Progenitor cell of endocrine pancreas (in vitro differentiated cells): ENCODE measurements at places on chromosomes 1 and 21.
A peak's percentile ranks its signal among the peaks of the same experiment; 100 is the strongest.

DNA sequence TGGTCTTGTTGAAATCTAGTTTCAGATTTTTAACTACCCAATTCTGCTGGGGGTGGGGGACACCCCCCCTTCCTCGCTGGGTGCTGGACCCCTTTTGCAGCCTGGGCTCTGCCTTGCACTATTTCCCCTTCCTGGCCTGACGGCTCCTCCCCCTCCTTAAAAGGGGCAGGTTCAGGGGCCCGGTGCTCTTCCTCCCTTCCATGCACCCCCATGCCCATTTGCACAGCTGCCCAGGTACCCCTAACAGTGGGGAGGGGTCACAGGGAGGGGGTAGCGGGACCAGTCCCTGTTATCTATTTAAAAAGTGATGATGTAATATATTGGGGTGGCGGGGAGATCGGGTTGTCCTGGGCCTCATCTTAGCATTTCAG, 15.3 kb downstream of the ZBTB7B start:
- DNase-seq: no peak

DNA sequence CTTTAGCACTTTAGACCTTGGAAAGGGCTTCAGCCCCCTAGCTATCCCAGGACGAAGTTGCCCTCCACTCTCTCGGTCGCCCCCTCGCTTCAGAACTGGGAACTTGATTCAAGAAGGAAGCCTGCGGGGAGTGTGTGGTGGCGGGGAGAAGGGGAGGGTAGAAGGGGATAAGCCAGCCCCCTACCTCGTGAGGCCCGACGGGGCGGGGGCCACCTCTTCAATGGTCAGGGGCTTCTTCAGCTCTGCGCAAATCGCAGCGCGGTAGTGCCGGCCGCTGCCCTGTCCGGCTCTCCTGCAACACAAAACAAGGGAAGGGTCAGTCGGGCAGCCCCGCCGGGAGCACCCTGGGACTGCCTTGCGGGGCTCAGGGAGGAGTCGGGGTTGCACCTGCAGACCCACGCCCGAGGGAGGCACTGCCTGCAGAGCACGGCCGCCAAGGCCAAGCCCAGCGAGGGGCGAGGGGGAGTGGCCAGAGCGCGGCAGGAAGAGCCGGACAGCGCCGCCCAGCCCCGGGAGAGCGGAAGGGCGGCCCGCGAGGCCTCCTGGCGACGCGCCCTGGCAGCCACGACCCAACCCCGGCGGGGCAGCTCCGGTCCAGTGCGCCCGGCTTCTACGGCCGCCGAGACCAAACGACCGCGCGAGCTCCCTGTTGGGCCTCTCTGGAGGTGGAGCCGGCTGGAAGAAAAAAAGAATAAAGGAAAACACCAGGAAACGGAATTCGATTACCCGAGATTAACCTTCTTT, 56.2 kb upstream of the RASAL2 start:
- DNase-seq: peak; percentile 68

DNA sequence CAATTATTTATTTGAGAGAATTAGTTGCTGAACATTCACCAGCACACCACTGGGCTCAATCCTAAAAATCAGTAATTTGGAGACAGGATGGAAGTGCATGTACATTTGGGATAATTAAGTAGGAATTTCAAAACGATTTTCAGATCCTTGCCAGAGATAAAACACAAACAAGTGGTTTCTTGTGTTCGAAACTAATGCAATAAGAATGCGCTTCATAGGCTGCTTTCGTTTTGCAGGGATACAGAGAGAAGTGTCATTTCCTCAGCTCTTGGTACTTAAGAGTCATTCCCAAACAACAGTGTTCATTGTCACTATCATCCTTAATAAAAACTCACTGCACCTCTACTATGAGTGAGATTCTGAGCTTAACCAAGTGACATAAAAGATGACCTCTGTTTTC, 20.6 kb upstream of the USP24 start:
- DNase-seq: no peak

DNA sequence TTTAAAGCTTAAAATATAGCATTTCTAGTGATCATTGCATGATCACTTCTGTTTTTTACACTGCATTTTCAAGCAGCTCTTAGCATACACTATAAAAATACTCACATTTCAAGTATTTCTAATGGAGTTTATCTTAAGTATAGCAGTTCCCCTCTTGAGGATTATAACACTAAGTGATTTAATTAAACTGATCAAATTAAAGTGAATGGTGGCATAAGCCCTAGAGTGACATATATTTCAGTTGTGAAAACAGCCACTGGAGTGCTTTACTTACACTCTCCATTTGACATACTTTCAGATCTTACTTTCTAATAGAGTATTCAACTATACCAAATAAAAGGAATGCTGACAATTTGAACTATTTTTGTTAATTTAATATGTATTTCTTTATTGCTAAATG, 623.3 kb upstream of the TMPRSS15 start:
- DNase-seq: no peak

GRCh38 chr1:17764591-17764990, 9.5 kb downstream of the ACTL8 start:
- no peak for DNase-seq

DNA sequence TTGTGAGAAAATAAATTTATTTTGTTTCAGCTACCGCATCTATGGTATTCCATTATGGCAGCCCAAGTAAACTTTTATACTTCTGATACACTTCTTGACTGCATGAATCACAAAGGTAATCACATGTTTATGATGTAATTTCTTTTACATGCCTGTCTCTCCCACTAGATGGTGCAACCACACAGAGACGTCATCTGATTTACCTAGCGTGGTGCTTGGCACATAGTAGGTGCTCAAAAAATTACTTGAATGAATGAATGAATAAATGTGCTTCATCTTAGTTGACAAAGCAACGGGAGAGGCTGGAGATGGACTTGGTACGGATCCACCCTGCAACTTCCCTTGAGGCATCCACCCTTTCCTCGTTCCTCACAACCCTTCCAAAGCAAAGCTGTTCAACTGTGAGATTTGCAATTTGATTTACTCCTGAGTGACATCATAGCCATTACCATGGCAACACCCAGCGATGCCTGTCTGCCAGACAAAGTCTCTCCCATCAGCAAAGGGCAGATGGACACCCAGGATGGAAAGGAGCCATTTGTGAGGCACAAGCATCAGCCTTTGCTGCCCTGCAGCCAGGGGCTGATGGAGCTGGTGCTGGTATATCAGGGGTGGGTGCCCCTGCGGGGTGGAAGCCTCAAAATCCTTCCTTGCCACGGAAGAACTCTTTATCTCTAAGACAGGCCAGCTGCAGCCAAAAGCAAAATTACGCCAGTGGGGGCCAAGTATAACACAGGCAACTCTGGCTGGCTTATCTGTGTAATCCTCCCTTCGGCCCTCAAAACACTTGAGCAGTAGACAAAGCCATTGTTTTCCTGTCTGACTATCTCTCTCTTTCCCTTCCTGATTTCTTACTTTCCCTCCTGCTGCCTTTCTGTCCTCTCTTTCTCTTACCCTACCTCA, 18.9 kb upstream of the VWA5B1 start:
- DNase-seq: no peak

- DNase-seq: no peak
Measured at GRCh38 chr1:206666954-206667665, 17.6 kb upstream of the MAPKAPK2 start.

DNA sequence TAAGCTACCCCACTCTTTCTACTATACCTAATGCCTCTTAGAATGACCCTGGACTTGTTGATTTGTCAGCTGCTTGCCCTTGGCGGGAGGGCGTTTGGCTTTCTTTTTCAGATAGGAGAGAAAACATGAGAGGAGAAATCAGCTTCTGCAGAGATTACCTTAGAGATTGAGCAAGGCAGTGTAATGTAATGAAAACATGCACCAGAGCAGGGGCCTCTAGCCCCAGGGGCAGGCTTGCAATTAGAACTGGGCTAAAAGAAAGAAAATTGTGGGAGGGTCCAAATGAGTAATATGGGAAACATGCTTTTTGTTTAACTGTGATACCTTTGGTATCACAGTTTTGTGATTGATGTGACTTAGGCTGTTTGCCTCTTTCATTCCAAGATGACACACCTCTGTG, 89.7 kb downstream of the PBX1 start:
- no peak for DNase-seq

DNA sequence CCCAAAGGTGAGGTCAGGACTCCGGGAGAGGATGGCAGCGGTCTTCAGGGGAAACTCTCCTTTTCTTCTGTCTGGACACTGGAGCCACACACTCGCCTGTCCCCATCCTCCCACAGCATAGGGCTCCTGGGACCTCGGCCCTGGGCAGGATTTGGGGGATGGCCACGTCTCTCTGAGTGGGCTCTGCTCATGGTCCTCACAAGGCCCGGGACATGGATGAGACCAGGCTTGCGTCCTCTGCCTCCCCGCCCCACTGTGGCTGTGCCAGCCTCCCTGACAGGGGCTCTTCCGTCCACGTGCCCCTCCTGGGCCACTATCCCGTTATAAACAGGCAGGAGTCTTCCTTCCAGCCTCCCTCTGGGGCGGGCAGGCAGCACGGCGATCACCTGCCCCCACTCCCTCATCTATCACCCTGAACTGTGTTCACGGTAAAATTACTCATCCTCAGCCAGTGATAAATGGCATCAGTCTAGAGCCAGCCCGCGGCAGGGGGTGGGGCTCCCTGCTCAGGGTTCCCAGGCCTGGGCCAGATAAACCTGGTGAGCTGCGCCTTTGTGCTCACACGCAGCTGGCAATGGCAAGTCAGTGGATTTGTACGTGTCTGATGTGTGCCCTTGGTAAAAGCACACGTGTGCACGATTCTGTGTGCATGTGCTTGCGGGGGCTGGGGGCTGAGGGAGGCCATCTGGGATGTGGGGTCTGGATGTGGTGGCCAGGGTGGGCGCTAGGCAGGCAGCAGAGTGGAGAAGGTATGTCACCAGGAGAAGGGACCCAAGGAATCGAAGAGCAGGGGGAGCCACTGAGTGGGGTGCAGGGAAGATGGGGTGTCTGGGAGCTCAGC, 12.6 kb upstream of the SAMD11 start:
- peak; percentile 13 for DNase-seq

DNA sequence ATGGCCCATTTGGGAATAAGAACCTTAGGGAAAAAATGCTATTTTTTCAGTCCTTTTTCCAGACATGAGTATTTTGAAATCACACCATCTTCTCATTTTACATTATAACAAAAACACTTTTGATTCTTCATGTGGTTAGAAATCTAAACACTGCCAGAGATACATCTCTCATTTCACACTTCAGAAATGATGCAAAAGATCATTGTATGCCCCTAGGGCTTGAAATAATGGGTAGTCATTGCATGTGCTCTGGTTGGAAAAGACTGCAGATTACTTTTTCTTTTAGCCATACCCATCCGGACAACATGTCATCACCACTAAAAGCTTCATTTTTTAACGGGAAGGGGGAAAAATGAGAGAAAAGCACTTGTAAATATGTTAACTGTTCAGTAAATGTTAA, 1152.2 kb upstream of the ADGRL4 start:
- no peak for DNase-seq

- no peak for DNase-seq
Measured at GRCh38 chr1:36217670-36218069, 6.6 kb upstream of the THRAP3 start.

DNA sequence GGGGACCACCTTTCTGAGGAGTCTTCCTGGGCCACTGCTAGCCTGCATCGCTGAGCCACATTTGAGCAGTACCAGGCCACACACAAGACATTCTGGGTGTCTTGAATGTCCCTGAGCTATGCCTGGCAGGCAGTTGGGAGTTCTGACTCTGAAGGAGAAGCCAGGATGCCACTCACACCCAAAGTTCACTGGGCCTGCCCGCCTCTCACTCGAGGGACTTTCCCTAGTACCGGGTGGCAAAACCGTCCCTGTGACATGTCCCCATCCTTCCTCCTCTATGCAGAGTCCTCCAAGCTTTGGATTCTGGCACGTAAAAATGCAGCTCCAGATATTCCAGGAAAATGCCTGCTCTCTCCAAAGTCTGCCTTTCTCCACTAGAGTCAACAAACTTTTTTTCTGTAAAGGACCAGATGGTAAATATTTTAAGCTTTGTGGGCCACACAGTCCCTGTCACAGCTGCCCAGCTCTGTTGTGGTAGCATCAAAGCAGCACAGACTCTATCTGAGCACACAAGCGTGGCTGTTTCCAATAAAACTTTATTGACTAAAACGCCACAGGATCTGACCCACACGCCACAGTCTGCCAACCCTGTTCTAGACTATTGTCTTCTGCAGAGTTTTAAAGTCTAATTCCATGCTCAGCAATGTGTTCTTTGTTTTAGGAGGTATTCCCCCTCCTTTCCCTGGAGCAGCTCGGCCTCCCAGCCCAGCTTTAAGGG, 19.2 kb upstream of the GUCA2B start:
- no peak for DNase-seq

- no peak for DNase-seq
Measured at GRCh38 chr1:29050166-29050565, 73.5 kb downstream of the TMEM200B start.

- DNase-seq: no peak
Measured at GRCh38 chr1:203554071-203554470, 60.1 kb downstream of the OPTC start.

GRCh38 chr1:178344513-178345091, 152.2 kb downstream of the CLEC20A start:
- no peak for DNase-seq

DNA sequence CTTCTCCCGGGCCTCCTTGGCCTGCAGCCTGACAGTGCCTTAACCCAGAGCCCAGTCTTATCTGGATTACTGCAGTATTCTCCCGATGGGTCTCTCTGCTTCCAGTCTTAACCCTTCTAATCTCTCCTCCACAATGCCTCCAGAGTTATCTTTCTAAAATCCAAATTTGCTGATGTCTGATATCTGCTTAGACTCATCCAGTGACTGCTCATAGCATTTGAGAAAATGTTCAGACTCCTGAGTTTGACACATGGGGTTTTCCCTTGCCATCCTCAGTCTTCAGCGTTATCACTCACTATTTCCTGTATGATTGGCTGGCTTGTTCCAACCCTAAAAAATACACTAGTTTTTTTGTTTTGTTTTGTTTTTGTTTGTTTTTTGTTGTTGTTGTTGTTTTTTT, 102.0 kb downstream of the FMN2 start:
- no peak for DNase-seq

DNA sequence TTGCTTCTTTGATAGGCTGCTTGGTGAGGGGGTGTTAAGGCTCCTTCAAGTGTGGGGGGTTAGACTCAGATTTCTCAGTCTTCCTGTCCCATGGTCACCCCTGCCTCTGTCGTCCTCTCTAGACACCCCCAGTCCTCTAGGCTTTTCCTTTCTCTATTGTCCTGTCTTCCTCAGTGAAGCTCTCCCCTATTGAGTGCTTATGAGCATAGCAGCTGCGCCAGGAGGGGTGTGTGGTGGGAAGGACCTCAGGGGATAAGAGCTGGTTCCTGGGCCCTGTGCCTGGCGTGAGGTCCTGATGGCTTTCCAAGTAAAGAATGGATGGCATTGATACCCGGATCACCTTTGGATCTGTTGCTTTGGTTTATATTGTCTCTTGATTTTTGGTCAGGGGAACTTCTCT, 69.1 kb downstream of the DIP2A start:
- no peak for DNase-seq

- no peak for DNase-seq
Measured at GRCh38 chr21:17613242-17613676, 558 bp upstream of the BTG3 start.

GRCh38 chr1:219917851-219918466, 10.4 kb downstream of the SLC30A10 start:
- DNase-seq: no peak

DNA sequence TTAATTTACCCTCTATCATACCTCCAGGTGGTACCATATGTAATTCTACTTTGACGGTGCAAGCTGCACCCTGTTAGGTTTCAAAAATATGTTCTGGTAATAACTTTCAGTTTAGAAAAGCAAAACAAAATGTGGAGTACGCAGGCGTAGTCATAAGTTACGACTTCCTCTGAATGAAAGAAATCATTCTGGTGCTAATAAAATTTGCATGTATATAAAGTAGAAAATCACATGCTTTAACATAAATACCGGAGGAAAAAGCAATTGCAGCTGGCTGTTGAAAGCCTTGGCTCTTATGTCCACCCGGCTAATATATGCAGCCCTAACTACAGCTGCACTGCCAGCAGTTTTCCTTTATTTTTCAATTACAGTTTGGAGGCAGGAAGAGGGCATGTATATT, 65.2 kb upstream of the TMPRSS15 start:
- DNase-seq: no peak
